ENCODE measurements at places on chromosomes 3 and 15.

DNA sequence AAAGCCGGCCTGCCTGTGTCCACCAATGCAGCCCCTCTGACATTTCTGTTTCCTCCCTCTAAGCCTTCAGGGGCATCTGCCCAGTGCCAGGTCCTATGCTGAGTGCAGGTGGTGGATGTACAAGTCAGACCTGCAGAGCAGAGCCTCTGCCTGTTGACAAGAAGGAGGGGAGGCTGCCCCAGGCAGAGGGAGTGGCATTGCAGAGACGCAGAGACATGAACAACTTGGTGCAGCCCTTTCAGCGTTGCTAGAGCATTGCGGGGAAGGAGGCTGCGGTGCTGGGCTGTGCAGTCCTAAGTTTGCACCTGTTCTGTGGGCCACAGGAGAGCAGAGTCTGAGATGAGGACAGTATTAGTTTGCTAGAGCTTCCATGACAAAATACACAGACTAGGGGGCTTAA lies 65.2 kb downstream of the LSM3 start:
- no peak for DNase-seq

- DNase-seq, result no peak
Measured at GRCh38 chr3:188124184-188124583, 29.8 kb upstream of the LPP start.

DNA sequence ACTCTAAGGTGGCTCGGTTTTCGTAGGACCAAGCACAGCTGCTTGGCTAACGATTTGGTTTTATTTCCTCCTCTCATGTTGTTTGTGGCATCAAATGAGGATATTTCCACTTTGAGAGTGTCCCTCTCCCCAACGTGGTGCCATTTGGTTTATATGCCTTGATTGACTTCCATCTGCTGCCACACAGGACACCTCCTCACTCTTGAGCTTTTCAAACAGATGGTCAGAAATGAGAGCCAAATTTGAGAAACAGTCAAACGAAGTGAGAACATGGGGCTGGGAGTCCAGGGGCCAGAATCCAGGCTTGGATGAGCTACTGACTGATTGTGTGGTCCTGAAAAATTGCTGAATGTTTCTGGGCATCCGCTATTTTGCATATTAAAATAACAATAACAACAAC lies 43.5 kb downstream of the CEMIP start:
- DNase-seq, result no peak

GRCh38 chr3:37751967-37752648 lies 109.6 kb upstream of the CTDSPL start:
- no peak for DNase-seq

GRCh38 chr15:63048776-63049665 lies 6.5 kb downstream of the TPM1 start:
- DNase-seq, result peak; percentile 57

GRCh38 chr3:114764056-114764492 lies 383.0 kb downstream of the ZBTB20 start:
- DNase-seq, result no peak

DNA sequence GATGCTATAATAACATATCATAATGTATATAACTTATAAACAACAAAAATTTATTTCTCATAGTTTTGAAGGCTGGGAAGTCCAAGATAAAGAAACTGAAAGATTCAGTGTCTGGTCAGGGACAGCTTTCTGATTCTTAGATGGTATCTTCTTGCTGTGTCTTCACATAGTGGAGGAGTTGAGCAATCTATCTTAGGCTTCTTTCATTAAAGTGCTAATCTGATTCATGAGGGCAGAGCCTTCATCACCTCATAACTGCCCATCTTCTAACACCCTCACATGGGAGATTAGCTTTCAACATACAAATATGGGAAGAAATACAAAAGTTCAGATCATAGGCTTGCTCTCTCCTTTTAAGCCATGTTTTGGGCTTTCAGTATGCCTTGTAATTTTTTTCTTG lies 774.8 kb upstream of the EPHA6 start:
- no peak for DNase-seq

- DNase-seq, result no peak
Measured at GRCh38 chr3:150394606-150395005, 13.5 kb upstream of the TSC22D2 start.

DNA sequence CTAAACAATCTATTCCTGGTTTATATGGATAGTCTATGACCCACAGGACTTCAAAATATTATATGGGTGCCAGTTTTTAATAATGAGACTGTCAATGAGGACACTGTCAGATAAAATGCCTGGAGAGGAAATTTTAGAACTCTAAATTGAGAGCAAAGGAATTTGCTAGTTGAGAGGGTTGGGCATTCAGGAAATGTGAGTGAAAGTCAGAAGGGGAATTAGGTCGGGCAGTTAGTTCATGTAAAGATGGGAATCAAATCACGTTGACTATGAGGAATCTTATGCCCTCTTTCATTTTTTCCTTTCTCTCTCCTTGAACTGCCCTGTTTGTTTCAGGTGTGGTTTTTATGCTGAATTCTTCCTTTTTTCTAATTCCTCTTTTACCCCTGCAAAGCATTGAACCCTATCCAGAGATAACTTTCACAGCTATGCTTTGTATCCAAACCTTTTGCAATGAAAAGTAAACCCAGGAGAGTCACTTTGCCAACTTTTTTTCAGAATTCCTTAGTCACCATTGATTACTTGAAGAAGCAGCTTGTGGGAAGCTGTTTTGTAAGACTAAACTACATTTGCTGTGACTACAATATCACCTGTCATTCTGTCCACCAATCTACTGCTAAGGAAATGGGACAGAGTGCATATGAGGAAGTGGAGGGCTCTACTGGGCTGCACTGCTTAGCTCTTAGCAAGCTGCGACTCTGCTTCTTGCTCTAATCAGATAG lies 27.8 kb downstream of the CHP1 start:
- DNase-seq, result no peak

- DNase-seq, result no peak
Measured at GRCh38 chr15:30999729-31000128, 8.3 kb upstream of the MTMR10 start.

DNA sequence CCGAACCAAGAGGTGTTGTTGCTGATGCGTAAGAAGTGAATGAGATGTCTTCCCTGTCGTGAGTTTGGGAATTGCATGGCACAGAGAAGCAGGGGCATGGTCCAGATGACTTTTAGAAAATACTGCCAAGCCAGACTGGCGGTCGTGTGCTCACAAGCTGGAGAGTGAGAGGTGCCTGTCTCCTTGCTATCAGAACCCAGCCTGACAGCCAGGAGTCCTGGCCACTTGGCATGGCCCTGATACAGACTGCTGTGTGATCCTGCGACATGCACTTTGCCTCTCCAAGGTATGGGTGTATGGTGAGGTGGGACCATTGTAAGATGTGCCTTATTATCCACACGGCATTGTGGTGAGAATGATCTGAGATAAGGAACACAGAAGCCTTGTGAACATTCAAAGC lies 93.0 kb downstream of the SMAD3 start:
- no peak for DNase-seq

DNA sequence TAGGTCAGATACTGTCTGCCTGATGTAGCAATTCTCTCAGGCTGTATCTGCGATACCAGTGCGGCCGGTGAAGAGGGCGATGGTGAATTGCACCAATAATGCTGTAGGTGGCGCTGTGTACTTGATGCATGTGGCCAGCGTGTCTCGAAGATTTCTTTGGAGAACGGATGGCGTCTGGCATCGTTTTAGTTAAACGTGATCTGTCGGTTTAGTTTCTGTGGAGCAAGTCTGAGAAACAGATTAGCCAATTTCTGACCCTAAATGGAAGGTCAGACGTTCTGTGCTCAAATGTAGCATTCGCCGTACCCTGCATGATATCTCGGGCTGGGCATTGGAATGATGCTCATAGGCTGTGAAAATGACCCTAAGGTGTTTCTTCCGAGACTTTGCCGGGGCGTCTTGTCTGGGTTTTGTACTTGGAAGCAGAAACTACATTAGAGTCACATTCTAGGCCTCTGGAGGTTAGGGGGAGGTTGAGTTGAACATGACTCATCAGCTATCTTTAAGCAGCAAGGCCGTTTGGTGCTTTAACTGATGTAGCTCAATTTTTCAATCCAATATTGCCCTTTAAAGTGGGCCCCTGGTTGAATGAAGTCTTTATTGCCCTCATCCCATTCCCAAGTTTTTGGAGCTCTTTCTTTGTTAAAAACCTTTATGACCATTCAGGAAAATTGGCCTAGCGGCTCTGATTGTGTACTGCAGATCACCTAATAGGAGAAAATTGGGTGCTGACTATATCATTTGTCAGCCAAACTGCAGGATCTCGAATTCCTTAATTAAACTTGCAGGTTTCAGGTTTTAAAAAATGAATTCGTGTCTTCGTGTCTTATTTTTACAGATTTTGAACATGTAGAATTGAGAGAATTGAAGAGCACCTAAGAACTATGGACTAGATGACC lies 80.0 kb downstream of the SQOR start:
- DNase-seq, result peak; percentile 62

- no peak for DNase-seq
Measured at GRCh38 chr3:37546876-37547275, 314.8 kb upstream of the CTDSPL start.

DNA sequence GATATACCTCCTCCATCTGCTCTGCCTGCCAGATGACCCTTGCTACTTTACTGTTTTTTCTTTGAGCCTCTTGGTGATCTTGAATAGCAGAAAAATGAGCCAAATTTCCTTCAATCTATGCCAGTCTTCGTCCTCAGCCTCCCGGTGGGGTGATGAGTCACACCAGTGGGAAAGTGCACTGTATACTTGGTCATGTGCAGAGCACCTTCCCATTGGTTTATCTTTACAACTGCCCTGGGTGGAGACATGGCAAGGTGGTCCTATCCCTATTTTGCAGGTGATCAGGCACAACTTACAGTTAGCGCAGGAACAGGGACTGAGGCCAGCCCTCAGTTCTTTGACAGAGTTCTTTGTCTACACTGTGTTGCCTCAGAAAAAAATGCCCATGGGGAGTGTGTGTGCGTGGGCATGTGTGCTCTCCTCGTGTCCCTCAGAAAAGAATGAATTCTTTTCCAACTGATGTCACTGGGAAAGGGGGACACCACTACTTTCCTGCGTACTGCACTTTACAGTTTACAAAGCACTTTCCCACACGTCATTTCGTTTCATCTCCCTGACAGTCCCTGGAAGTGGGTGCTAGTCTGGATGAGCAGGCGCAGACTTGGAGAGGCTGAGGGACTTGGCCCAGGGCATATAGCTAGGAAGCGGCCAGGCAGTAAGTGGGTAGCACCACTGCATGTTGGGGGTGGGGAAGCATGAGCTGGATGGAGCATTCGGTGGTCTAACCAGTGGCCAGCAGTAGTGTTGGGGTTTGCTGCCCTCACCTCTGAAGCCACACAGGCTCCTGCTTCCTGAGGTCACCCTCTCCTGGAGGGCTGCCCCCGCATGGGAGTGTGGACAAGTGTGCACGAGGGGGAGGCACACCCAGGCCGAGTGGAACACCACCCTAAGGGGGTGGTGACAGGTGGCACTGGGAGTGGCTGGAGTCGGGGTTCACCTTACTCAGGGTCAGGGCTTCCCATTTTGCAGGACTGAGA lies 24.1 kb downstream of the SMAD3 start:
- no peak for DNase-seq

DNA sequence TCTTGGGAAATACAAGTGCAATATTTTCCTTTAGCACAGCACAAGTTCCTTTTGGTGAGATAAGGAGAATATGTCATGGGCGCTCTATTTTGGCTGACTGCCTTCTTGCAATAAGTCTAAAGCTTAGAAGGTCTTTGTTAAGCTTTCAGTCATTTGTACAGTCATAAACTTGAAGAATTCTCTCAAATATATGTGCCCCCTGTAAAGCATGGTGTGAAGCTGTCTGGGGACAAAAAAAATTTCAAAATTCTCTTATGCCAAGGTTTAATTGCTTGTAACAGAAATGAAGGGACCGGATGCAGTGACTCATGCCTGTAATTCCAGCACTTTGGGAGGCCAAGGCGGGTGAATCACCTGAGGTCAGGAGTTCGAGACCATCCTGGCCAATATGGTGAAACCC lies 21.7 kb upstream of the ARID3B start:
- DNase-seq, result no peak

- no peak for DNase-seq
Measured at GRCh38 chr3:132469326-132469725, 52.0 kb downstream of the DNAJC13 start.

GRCh38 chr3:34878488-34878887 lies 760.8 kb upstream of the ARPP21 start:
- DNase-seq, result no peak

GRCh38 chr3:59880717-59881116 lies 830.9 kb upstream of the CFAP20DC start:
- no peak for DNase-seq

DNA sequence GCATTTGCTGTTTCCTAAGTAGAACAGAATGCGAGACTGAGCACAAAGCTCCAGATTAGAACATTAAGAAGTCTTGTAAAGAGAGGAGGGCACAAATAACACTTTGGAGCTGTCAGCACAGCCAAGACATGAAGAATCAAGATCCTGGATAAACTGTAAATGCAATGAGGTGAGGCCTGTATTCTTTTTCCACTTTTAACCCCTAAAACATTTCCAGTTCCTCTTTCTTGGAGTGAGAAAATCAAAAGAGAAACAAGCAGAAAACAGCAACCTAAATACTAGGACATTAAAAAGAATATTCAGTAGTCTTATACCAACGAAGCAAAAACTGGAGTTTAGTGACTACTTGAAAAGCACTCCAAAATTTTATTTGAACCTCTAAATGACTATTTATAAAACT lies 204.3 kb downstream of the ZBTB20 start:
- DNase-seq, result no peak

DNA sequence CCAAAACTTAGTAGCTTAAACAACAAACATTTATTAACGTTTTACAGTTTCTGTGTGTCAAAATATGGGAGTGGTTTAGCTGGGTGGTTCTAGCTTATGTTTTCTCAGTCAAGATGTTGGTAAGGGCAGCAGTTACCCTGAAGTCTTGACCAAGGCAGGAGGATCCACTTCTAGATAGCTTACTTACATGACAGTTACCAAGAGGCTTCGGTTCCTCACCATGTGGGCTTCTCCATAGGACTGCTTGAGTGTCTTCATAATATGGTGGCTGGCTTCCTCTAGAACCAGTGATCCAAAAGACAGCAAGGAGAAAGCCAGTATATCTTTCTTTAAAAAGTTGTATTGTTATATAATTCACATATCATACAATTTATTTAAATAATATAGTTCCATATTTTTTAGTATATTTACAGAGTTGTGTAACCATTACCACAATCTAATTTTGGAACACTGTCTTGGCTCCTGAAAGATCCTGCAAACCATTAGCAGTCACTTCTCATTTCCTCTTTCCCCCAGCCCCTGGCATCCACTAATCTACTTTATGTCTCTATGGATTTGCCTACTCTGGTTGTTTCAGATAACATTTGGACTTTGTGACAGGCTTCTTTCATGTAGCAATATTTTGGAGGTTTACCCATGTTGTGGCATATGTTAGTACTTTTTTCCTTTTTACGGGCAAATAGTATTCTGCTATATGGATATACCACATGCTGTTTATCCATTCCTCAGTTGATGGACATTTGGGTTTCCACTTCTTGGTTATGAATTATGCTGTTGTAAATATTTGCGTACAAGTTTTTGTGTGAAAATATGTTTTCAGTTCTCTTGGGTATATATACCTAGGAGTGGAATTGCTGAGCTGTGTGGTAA lies 33.3 kb downstream of the MAPK6 start:
- no peak for DNase-seq
